ENCODE measurements at places on chromosomes 5 and 9. TPM values are rescaled to one million over a fixed set of nuclear protein-coding genes. Genes with fewer than 3 reads are reported as not detected.

DNA sequence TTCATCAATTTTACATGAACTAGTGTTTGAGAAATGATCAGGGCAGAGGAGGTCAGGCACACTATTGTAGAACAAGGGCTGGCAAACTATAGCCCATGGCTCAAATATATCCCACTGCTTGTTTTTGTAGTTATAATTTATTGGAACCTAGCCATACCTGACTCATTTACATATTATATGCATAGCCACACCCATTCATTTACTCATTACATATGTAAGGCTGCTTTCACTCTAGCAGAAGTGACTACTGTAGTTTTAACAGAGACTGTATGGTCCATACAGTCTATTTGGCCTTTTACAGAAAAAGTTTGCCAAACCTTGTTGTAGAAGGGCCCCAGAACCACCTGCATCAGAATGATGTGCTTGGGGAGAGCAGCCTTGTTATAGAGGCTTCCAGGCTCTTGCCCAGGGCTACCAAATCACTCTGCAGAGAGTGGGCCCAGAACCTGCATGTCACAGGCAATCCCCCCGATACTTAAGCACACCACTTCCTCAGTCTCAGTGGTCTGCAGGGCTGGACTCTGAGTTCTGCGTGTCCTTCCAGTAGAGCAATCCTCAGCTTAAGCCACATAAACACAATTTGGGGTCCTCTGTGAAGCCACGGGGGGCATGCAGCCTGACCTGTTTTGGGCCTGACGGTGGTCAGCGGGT lies 6.7 kb downstream of the ANKS6 start:
- DNase-seq = no peak

The OR1J2 gene
- total RNA-seq = not detected

DNA sequence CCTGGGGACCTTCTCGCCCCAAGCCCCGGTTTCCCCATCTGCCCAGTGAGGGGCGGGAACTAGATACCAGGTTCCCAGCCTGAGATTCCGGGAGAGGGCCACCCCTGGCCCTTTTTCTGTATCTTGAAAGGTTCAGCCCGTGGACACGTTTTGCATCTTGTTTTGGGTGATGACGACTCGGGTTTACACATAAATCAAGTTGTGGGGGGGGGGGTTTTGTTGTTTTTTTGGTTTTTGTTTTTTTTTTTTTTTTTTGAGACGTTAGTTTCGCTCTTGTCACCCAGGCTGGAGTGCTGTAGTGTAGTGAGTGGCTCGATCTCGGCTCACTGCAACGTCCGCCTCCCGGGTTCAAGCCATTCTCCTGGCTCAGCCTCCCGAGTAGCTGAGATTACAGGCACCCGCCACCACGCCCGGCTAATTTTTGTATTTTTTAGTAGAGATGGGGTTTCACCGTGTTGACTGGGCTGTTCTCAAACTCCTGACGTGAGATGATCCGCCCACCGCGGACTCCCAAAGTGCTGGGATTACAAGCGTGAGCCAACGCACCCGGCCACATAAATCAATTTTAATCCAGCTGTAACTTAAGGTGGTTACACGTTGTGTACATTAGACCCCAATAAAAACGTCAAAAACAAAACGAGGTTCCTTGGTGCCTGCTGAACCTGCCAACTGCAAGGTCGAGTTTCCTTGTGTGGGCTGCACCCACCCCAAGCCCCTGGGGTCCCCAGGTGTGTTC lies 1.1 kb upstream of the BRD3 start:
- DNase-seq = no peak

DNA sequence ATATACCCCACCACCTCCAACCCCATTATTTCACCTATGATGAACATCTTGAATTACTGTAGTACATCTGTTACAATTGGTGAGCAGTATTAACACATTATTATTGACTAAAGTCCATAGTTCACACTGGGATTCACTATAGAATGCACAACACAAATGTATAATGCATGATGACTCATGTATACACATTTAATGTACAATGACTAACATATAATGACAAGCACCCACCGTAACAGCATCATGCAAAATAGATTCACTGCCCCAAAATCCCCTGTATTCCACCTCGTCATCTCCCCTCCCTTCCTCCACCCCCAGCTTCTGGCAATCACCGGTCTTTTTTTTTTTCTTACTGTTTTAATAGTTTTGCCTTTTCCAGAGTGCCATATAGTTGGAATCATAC lies 47.1 kb upstream of the NEK6 start:
- no peak for DNase-seq

- DNase-seq = no peak
These were observed 18.5 kb downstream of the CD180 start for GRCh38 chr5:67178085-67178484.

DNA sequence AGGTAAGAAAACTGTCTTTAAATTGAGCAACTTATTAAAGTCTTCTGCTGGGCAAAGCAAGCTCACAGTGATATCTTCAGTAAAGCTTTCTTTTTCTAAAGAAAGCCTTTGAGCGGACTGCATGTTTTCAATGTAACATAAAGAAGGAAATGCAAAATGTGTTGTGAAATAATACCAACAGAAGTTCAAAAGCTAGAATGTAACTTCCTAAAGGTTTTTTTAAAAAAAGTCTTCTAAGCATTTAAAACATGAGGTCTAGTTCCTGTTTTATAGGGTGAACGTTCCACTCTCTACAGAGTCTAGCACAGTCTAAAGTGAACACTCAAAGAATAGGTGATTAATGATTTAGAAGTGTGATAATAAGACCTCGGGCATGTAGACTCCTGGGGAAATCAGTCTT lies 62.9 kb downstream of the DENND1A start:
- no peak for DNase-seq

DNA sequence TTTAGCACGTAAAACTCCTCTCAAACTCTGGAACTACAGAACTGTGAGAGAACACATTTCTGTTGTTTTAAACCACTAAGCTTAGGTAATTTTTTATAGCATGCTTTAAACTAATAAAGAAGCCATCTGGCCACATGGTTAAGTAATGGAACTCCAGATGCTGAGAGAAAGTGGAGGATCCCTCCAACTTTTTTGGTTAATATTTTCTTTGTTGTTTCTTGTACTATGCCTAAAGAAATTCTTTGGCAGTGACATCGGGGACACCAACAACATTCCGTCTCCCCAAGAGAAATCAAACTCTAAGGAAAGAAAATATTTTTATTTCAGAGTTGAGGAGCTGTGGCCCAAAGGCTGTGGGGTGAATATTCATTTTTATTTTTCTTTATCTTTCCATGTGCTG lies 734.8 kb upstream of the CDH9 start:
- DNase-seq = no peak

Measured in lung microvascular endothelial cell (primary cell).